ENCODE measurements at places on chromosomes 3 and 15.

DNA sequence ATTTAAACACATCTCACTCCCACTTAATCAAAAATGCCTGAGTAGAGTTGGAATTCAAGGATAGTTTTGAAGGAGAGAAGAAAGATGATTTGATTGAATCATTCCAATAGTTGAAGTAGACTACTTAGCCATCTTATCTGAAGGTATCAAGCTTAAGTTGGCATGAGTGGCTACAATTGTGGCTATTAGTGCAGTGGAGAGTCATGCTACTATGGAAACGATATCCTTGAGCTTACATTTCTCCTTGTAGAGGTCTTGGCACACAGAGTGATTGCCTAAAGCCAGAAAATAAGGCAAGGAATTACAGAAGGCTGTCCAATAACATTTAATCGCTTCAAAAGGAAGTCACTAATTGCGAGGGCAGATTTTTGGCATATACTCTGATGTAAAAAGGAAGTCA, 1022.7 kb downstream of the IGSF11 start:
- no peak for DNase-seq

DNA sequence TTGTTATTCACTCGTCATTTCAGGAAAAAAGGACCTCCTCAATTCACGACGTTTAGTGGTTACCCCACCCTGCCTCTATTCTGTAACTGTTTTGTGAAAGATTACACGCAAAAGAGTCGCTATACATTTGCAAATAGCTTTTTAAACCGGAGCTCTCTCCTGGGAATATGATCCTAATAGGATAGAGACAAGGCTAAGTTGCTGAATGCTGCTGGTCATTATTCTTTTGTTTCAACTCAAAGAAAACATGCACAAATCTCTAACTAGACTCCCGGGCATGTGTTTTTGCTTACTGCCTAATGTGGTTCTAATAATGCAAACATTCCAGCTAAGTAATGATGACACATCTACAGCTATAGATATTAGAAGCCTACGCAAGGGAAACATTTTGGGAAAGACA, 214.6 kb upstream of the MDFIC2 start:
- no peak for DNase-seq

DNA sequence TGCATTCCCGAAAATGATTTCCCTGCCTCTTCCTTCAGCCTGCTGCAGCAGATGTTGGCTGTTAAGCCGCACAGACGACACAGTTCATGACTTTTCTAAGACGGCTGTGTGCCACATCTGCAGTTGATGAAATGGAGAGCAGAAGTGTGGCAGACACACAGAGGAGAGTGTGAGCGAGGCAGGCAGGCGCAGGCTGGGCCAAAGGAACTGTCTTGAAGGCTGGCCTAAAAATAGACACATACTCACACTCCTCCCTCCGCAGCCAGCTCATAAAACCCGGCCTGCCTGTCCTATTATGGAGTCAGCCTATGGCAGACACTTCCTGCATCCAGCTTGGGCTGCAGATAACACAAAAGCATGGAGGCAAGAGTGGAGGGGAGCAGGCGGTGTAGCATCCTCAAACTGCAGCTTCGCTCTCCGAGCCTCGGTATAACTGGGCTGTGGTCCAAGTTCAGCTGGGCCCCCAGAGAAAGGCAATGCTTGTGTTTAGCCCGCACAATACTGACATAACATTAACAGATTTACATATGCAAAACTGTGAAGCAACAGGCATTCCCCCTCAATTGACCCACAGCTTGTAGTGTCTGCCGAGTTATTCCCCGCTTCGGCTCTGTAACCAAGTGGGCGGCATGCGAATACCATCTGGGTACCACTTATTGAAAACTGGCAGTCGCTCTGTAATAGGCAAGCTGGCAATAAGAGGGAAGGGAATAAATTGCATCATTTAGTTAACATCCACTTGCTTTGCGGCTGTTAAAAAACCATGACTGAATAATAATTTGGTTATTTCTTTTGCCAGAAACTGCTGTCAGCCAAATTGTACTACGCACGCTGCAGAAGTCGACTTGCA, 40.8 kb downstream of the FOXP1 start:
- peak; percentile 93 for DNase-seq

DNA sequence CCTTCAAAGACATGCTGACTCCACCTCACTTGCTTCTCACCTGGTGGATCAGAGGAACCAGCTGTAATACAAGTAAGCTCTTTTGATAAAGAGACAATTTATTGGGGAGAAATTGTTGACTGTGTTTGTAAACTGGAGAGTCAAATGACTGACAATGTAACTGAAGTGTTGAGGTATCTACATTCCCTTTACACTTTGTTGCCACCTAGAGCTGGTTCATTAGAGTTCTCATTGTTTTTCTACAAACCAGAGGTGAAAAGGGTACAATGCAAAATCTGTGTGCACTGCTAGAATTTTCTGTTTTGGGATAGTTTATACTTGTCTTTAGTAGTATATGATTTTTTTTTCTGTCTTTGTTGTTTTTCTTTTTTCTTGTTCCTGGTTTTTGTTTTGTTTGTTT, 8.7 kb upstream of the LRRC58 start:
- no peak for DNase-seq

DNA sequence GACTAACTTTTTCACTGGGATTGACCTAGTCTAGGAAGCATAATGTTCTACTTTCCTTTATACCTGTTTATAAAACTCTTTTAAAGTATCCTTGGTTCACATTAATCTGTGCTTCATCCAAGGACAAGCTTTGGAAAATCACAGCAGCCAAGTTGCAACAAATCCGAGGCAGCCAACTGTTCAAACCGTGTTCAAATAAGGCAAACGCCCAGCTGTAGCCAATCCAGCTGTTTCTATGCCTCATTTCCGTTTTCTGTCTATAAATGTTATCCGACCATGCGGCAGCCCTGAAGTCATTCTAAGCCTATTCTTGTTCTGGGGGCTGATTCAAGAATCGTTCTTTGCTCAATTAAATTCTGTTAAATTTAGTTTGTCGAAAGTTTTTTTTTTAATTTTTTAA, 78.3 kb downstream of the FMN1 start:
- DNase-seq, result no peak

- DNase-seq, result peak; percentile 23
Observed at GRCh38 chr3:53044711-53045517, 959 bp downstream of the SFMBT1 start.

DNA sequence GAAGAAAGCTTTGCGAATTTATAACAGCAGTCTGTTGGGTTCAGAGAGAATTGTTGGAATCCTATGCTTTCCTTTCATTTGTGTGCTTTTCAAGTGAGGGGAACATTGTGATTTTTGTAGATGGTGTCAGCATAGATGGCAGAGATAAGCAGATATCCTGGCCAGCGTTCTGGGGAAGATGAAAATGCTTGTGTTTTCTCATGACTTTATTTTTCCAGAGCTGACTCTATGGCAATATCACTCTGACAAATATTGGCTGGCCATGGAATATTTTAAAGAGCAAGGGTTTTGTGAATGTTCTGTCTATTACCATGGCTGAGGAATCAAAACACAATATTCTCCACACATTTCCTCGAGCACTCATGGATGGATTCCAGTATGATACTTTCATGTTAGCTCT, 108.8 kb downstream of the MITF start:
- DNase-seq, result peak; percentile 63
